ENCODE measurements at places on chromosomes 6 and 20.

- DNase-seq = no peak
Observed at GRCh38 chr20:49306903-49307620, 29.2 kb upstream of the ZNFX1 start.

DNA sequence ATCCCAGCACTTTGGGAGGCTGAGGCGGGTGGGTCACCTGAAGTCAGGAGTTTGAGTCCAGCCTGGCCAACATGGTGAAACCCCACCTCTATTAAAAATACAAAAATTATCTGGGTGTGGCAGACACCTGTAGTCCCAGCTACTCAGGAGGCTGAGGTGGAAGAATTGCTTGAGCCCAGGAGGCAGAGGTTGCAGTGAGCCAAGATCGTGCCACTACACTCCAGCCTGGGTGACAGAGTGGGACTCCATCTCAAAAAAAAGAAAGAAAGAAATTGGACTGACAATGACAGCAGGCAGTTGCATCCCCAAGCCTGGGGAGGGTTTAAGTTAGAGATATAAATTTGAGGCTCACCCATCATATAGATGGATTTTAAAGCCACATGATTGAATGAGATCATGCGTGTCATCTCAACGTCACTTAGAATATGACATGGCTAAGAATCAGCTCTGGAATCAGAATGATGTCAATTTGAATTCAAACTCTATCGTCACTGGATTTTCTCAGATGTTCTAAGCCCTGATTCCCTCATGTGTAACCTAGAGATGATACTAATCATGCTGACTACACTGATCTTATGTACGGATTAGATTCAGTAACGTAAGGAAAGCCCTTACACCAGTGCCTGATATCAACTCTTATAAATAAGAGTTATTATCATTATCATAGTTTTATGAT lies 534.0 kb upstream of the JARID2 start:
- DNase-seq = no peak

DNA sequence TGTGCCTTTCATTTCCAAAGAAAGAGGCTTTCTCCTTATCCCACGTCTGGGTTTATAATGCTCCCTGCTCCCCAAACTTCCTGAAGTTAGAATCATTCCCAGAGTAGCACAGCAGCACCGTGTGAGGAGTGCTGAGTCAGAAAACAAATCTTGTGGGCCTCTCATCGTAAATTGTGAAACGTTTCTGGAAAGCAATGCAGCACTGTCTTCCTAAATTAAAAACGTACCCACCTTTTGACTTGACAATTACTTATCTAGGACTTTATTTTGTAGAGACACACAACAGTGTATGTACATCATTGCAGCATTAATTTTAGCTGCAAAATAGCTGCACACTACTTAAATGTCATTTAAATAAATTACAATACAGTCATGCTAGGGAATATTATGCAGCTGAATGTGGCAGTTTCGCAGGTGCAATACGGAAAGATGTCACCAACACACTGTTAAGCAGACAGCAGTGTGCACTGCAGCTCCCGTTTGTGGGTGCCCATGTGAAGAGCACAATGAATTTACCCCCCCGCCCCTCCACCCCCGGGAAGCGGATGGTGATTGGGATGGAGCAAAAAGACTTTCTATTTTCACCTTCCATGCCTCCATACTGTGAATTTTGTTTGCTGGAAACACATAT lies 30.8 kb downstream of the RRBP1 start:
- no peak for DNase-seq

- no peak for DNase-seq
Observed at GRCh38 chr20:14550655-14551054, 213.2 kb upstream of the FLRT3 start.

- DNase-seq = no peak
Observed at GRCh38 chr20:12847872-12848271, 160.9 kb upstream of the SPTLC3 start.

- no peak for DNase-seq
Observed at GRCh38 chr20:1003920-1004697, 2.0 kb upstream of the RSPO4 start.

- no peak for DNase-seq
Observed at GRCh38 chr6:128403618-128404444, 116.6 kb downstream of the PTPRK start.

- no peak for DNase-seq
Observed at GRCh38 chr20:60052322-60052721, 94.1 kb downstream of the CDH26 start.

GRCh38 chr6:129133770-129134192 lies 250.8 kb downstream of the LAMA2 start:
- DNase-seq = no peak

GRCh38 chr6:25176466-25176865 lies 102.7 kb upstream of the CARMIL1 start:
- no peak for DNase-seq

- no peak for DNase-seq
Observed at GRCh38 chr20:31989030-31989645, 21.1 kb upstream of the CCM2L start.

DNA sequence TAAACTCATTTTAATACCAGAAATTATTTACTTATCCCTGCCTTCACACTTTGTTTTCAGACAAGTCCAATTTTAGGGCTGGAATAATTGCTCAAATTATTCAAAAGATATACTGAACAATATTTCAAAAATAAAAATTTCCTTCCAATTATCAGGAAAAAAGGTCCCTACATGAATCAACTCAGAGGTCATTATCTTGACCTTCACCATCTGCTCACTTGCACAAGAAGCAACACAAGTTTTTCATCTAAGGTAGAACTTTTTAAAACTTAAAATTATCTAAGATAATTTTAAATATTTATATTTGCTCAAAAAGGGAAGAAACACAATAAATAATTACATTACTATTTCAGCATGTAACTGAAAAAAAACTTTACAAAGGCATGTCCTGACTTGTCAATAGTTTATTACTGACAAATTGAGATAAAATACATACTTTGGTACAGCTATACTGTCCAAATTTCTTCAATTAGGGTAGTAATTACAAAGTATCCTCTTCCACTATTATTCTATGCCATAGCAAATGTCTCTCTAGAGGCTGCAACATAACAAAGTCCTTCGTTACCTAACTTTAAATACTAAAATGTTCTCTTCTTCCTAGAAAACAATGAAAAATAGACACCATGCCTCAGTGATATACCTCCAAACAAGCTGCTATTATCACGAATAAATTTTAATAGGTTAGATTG lies 2.4 kb downstream of the CEP85L start:
- no peak for DNase-seq

- no peak for DNase-seq
Observed at GRCh38 chr6:73579851-73580246, 59.0 kb upstream of the EEF1A1 start.

DNA sequence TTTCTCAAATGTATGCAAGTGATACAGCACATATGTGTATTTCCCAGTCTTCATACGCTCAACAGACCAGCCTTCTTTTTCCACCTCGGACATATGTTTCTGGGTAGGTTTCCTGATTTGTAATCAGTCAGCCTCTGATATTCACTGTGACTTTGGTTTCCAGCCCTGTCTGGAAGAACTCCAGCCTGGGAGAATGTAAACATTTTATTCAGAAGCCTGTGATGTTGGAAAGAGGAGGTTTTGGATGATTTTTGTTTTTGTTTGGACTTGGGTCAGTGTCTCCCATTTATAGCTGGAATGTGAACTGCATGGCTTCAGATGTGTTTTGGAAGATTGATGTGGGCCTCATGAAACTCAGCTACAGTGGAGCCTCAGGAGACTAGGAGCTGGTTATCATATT lies 172.2 kb upstream of the CENPW start:
- DNase-seq = no peak

GRCh38 chr6:25750906-25751305 lies 3.6 kb upstream of the SLC17A4 start:
- no peak for DNase-seq

DNA sequence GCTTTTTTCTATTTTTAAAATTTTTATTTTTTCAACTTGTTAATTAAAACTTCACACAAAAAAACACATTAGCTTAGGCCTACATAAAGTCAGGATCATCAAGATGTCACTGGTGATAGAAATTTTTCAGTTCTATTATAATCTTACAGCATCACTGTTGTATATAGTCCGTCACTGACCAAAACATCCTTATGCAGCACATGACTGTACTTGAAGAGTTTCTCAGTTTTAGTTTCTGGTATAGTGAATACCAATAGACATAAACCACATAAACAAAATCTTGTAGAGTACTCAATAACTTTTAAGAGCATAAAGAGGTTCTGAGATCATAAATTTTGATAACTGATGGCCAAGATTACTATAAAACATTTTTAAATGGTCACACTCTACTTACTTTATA lies 71.8 kb downstream of the ASCC3 start:
- no peak for DNase-seq

DNA sequence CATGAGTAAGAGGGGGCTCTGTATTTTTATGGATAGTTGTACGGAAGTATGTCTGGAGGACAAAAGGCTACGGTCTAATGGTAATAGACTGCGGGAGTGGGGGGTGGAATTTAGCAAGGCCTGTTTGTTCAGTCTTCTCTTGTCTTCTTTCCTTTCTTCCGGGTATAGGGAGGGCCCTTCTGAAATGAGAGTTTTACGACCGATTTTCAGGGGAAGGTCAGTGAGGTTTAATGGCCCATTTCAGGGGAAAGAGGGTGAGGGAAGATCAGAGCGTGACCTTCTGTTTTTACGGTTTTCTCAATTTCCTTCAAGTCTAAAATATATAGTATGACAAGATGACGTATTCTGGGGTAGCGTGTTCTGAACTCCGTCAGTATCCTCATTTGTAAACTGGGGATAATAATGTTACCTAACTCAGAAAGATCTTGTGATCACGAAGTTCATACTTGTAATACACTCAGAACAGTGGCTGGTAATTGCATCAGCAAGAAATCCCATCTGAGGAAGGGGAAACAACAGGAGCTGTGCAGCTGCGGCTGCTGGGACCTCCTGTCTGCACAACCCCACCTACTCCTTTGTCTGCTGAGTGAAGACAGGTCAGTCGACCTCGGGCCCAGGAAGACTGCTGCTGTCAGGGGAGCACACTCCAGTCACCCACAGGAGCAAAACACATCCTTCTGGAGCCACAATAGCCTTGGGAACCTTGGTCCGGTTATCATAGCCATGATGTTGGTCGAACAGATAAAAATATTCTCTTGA lies 90.4 kb downstream of the MAP3K7 start:
- DNase-seq = no peak

GRCh38 chr6:78908621-78909020 lies 41.3 kb downstream of the IRAK1BP1 start:
- no peak for DNase-seq

- DNase-seq = no peak
Observed at GRCh38 chr20:43271980-43272379, 82.3 kb upstream of the PTPRT start.

DNA sequence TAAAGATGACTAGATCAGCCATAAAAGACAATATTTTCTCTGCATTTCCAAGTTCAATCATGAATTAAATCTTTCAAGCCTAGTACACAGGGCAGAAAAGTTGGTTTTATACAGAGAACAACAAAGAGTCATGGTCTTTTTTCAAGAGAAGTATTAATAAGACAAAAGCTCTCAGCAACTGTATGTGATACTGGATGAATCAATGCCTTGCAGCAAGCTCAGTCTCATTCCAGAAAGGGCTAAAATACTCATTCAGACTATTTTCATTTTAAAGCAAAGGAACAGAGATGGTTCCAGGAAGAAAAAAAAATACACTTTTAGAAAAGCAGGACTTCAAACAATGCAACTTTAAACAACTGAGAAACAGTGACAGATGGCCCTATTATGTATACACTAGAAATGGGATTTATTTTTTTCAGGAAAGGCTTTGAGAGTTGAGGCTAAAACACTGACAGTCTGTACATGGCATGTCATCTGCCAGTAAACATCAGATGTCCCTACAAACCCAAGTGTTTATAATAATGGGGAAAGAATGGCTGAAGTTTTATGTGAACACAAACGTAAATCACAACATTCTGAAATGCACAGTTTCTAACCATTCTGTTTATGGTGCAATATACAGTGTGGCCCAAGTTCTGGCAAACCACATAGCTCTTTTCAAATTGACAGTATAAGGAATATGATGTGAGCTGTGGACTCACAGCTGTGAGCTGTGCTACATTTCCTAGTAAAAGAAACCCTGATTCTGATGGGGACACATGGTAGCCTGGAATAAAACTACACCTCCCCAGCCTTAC lies 114.3 kb upstream of the DST start:
- DNase-seq = no peak

DNA sequence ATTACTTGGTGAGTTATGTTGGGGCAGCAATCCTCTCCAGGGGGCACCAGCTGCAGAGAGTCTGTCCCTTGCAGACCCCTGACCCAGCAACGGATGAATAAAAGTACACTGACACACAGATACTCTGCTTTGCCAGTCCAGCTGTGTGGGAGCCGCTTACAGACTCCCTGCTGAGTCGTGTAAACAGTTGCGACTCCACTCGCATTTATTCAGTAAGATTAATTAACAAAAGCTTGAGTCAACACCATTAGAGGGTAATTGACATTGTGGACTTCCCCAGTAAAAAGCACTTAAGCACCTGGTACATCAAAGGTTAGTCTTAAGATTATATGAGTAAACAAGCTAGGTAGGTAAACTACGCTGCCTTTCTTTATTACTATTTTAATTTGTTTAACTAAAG lies 92.0 kb upstream of the TMEM181 start:
- no peak for DNase-seq

DNA sequence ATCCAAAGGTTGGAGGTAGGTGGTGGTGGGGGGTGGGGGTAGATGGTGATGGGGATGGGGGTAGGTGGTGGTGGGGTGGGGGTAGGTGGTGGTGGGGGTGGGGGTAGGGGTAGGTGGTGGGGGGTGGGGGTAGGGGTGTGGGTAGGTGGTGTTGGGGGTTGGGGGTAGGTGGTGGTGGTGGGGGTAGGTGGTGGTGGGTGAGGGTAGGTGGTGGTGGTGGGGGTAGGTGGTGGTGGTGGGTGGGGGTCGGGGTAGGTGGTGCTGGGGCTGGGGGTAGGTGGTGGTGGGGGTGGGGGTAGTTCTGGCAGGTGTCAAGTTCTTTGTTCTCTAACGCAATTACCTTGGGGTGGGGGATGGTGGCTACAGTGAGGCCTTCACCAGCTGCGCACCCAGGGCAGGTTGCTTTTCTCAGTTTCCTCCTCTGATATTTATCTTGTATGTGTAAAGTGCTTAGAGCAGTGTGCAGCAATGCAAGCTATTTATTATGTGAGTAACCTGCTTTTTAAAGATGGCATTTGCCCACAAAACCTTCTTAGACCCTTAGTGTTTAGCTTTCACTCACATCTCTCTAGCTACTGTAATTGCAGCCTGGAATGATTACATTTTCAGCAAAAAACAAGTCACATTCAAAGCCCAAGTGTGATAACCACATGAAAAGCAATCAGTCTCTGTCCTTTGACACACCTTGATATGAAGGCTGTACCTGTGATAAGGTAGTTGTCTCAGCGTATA lies 8.2 kb upstream of the CCDC167 start:
- no peak for DNase-seq

GRCh38 chr6:136491251-136491650 lies 59.0 kb downstream of the MAP7 start:
- DNase-seq = no peak

DNA sequence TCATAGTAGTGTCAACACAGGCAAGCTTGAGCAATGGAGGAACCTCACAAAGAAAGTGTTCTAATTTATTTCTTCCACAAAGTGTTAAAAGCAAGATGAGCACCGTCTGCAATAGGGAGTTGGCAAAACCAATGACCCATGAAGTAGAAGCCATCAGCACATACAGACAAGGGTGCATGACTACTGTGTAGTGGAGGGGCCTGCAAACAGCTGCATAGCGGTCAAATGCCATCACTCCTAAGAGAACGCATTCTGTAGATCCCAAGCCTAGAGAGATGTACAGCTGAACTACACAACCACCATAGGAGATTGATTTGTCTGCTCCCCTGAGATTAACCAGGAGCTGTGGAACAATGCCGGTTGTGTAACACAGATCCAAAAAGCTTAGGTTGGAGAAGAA lies 26.8 kb upstream of the ZNF165 start:
- no peak for DNase-seq
